ENCODE measurements at places on chromosomes 2 and 18.

- peaks cover 10% of the 10 kb centered on the region for H3K4me1 ChIP-seq
- ATAC-seq, result peak; percentile 77
Measured at GRCh38 chr2:189723192-189723591, 39.4 kb downstream of the OSGEPL1 start.

GRCh38 chr2:229784791-229785190 lies 70.4 kb upstream of the DNER start:
- H3K27ac ChIP-seq, result no peak overlapping the region
- peaks cover 100% of the 10 kb centered on the region for H3K36me3 ChIP-seq
- H3K4me3 ChIP-seq, result no peak overlapping the region

DNA sequence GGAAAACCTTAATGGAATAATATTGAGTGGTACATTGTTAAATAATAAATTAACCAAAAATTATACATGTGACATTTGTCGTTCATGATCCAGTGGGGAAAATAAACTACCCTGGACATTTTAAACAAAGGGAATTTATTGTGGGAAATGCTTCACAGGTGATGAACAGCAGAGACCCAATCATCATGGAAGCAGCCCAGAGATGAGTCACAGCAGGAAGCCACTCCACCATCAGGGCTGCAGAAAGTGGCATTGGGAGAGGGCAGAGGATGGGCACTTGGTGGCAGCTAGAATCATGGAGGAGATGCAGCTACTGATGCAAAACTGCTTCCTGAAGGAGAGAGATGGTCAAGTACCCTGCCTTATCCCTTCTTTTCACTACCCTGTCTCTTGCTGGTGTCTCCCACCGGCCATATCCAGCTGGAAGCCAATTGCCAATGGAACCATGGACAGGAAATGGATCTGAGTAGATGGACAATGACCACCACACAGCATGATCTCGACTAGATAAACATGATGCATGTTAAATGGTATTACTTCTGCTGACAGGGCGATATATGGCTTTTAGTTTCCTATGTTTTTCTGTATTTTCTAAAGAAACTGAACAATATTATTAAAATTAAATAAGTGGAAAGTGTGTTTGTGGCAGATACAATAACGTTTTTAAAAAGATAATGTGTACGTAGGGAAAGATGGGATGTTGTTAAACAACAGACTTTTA lies 139.8 kb downstream of the RPIA start:
- H3K4me3 ChIP-seq, result no peak overlapping the region
- H3K4me1 ChIP-seq, result no peaks in the 10 kb centered on the region

- peaks cover 11% of the 10 kb centered on the region for H3K27me3 ChIP-seq
- no peak overlapping the region for H3K27ac ChIP-seq
- no peaks in the 10 kb centered on the region for H3K36me3 ChIP-seq
- no peak for ATAC-seq
Measured at GRCh38 chr2:47236503-47237215, 81.6 kb upstream of the STPG4 start.

GRCh38 chr2:121254748-121255147 lies 30.3 kb downstream of the TFCP2L1 start:
- no peaks in the 10 kb centered on the region for H3K36me3 ChIP-seq
- no peaks in the 10 kb centered on the region for H3K27me3 ChIP-seq
- H3K27ac ChIP-seq, result no peak overlapping the region
- ATAC-seq, result no peak

GRCh38 chr2:19358242-19359020 lies at the start of gene OSR1:
Gene OSR1 (minus strand): TSS chr2:19358623. CDS start chr2:19353805, 4,818 bp downstream.
- peak; percentile 32 for ATAC-seq
- no peaks in the 10 kb centered on the region for H3K36me3 ChIP-seq
- no peak within 1 kb of the TSS for H3K27ac ChIP-seq
- peaks cover 69% of the 10 kb centered on the region for H3K27me3 ChIP-seq
- peaks cover 10% of the 10 kb centered on the region for H3K4me1 ChIP-seq
